Stimulated activated CD4-positive, alpha-beta T cell treated with anti-CD3 and anti-CD28 coated beads, TNF-alpha, amount 100 ng/mL, for 24 hours (primary cell): ENCODE measurements at places on chromosomes 3 and 15.

- DNase-seq, result no peak
Measured at GRCh38 chr3:143644370-143645089, 203.7 kb downstream of the SLC9A9 start.

DNA sequence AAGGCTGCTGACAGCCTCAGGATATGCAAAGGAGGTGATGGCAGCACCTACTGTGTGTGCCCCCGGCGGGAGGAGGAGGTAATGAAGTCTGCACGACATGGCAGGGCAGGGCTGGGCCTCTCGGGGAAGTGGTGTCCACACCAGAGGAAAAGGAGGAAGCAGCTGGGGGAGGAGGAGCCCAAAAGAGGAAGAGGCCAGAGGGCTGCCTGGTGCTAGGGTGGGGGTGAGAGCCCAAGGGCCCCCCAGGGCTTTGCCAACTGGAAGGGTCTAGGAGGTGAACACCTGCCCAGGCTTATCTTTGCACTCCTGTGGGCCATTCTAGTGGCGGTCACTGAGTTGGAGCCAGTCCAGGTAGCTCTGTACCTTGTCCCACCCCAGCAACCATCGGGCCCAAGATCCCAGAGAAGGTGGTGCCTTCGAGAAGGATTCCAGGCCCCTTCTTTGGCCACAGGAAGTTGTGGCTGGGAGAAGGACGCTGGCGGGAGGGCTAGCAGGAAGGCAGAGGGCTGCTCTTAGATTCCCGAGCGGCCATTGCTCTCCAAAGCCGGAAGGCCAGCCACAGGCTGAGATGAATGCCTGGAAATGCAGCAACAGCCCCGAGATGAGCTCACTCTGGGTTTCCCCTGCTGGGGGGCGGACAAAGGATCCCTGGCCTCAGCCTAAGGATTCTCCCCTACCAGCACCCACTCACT lies 7.0 kb downstream of the GNAI2 start:
- DNase-seq, result no peak

DNA sequence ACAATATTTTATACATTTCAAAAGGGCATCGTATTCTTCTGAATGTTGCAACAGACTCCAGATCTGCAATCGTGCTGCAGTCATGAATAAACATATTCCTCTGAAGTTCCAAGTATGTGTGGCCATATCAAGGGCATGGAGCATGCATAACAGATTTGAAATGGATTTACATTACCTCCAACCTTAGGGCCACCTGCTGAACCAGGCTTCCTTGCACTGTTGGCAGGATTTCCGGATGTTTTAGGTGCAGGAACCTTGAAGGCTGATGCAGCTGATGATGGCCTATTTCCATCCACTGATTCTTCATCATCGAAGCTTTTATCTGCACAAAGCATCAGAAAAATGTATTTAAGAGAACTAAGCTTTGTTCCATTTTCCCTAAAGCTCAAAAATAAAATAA lies 73.5 kb downstream of the CLASP2 start:
- no peak for DNase-seq

GRCh38 chr3:48130321-48130904 lies 57.8 kb downstream of the CDC25A start:
- DNase-seq, result no peak

DNA sequence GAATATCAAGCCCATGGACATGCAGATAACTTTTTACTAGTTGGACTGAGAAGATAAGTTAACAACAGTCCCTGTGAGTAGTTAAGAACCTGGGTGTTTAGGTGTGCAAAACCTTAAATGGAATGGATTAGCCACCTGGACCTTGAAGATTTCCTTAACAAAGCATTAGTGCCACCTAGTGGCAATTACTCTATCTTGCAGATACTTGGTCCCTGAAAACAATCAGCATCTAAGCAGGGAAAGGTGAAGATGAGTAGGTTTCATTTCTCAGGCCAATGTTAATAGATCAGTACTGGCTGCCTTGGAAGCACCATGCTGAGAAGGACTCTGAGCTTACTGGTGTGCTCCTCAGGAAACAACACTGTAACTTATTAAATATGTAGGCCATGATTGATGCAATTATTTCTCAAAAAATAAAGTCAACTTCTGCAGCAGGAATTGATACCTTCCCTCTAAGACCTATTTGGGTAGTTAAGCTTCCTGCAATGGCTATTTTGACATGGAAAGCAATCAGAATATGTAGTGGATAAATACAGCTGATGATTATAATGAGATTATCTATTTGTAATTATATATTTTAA lies 329.4 kb downstream of the TBC1D5 start:
- DNase-seq, result no peak

DNA sequence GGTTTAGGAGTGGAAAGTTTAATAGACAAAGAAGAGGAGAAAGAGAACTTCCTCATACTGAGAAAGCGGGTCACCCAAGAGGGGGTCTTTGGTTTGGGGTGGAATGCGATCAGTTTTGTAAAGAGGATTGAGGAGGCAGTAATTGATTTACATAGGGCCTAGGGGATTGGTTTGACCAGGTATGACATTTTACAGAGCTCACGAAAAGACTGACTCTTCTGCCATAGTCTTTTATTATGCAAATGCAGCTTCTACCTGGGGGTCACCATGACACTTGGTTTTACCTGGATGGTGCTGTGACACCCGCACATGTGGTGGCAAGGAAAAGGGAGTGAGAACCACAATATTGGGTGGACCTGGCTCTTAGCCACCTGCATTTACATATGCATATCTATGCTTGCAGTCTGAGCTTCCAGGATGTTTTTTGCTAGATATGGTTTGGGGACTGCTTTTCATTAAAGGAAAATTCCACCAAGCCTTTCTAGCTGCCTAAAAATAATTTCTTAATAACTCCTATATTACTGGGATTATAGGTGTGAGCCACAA lies 6.9 kb upstream of the NME9 start:
- no peak for DNase-seq

DNA sequence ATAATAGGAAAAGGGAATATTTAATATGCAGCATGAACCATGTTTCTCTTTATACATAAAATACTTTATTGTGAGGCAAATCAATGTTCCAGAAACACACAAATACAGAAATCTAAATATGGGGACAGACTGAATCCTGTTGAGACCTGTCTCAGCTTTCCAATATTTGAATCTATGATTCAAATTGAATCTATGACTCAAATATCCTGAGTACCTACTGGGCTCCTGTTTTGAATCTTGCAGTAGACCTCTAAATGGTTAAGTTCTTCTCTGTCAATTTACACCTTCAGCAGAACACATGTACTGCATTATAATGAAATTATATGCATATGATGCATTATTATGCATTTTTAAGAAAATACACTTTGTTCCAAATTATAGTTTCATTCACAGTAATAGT lies 143.2 kb upstream of the PLXND1 start:
- DNase-seq, result no peak

DNA sequence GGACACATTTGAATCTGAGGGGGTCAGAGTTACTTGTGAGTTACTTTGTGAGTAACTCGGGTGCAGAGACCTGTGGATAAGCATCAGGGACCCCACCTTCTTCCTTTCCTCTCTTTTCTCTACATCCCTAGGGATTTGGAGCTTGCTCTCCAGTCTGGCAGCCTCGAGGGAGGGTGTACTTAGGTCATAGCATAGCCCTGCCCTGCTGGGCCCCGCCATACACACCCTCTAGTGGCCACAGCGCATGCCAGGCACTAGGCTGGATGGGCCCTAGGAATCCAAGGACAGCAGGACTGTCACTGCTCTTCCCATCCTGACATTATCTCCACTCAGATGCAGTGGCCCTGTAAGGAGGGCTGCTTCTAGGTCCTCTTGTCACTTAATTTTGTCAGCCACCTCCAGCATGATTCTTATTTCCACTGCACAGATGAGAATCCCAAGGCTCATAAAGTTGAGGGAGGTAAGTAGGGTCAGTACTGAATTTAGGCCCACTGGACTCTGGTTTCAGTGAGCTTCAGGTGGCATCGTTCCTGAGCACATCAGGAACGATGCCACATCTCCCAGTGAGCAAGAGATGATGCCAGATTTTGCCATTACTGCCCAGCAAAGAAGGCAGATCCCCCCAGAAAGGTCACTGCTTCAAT lies 3.6 kb upstream of the SMAD6 start:
- DNase-seq, result no peak

GRCh38 chr3:51974277-51974962 lies 444 bp upstream of the ABHD14A start:
- no peak for DNase-seq

DNA sequence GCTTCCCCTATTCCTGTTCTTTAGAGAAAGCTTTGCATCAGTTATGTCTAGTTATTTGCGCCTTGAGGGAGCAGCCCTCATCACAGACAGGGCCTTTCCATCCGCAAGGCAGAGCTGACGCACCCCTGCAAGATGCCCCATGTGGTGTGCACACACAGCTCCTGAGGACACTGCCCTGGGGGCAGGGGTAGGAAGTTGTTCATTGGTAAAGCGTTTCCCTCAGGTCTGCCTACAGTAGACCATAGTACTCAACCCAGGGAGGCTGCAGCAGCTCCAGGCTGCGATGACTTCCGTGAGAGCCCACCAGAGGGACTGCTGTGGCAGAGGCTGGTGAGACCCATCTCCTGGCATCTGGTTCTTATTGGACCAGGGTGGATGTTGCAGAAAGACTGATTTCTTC lies 55.1 kb upstream of the PLXNA1 start:
- DNase-seq, result no peak
